ENCODE measurements at places on chromosomes 2 and 18.

GRCh38 chr2:10089565-10090190 lies 9.5 kb upstream of the CYS1 start:
- DNase-seq, result no peak

- peak; percentile 18 for DNase-seq
Measured at GRCh38 chr2:85308896-85309555, 18.8 kb downstream of the TGOLN2 start.

- DNase-seq, result peak; percentile 51
Measured at GRCh38 chr2:76998704-76999103, 523.5 kb downstream of the LRRTM4 start.

GRCh38 chr2:102103992-102104871 lies 38.3 kb upstream of the IL1R1 start:
- DNase-seq, result peak; percentile 96

GRCh38 chr2:153499439-153499838 lies 20.9 kb upstream of the RPRM start:
- DNase-seq, result no peak

GRCh38 chr2:223735659-223736244 lies 101.6 kb downstream of the AP1S3 start:
- DNase-seq, result peak; percentile 99

GRCh38 chr18:52402814-52403213 lies 62.8 kb downstream of the DCC start:
- DNase-seq, result no peak

GRCh38 chr2:32427672-32428610 lies 71.1 kb downstream of the BIRC6 start:
- no peak for DNase-seq

- DNase-seq, result no peak
Measured at GRCh38 chr2:216300906-216301305, 71.4 kb downstream of the MARCHF4 start.

- peak; percentile 49 for DNase-seq
Measured at GRCh38 chr2:60565472-60565871, 12.0 kb upstream of the BCL11A start.

- DNase-seq, result peak; percentile 7
Measured at GRCh38 chr18:58132595-58133261, 88.7 kb downstream of the NEDD4L start.

- DNase-seq, result no peak
Measured at GRCh38 chr2:217913436-217913835, 89.4 kb downstream of the TNS1 start.

DNA sequence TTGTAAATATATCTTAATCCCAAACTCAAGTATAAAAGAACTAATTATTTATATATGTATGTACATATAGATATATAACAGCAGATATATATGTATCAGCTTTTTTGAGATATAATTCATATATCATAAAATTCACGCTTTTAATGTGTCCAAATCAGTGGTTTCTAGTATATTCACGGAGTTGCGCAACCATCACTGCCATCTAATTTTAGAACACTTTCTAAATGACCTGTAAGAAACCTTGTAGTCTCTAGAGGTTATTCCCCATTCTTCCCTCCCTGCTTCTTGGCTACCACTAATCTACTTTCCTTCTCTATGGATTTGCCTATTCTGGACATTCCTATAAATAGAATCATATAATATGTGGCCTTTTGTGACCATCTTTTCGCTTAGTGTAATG lies 163.5 kb upstream of the TCF4 start:
- no peak for DNase-seq

DNA sequence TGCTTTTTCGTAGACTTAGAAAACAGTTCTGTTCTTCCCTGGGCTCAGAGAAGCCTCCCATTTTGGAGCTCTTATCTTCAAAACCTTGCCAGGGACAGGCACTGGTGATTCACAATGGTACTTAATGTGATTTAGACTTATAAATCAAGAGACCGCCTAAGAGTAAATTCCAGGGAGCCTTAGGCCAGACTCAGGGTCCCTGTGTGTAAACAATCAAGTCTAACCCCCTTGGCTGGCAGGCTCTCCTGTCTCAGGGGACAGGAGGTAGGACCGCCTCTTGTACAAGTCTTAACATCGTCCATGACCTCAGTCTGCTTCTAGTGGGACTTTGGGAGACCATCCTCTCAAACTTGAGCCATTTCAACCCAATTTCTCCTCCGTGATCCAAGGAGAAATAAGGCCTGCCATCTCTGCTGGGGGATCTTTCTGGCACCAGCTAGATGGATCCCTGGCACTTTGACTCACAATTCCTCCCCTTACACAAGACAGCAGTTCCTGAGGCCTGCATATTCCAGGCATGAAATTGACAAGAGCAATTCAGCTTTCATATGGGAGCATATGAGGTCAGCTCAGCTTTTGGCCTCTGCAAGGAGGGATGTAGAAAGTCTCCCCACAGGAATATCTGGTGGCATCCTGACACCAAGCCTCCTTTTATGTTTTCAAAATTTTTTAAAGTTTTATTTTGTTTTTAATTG lies 487.0 kb downstream of the TNS1 start:
- no peak for DNase-seq

DNA sequence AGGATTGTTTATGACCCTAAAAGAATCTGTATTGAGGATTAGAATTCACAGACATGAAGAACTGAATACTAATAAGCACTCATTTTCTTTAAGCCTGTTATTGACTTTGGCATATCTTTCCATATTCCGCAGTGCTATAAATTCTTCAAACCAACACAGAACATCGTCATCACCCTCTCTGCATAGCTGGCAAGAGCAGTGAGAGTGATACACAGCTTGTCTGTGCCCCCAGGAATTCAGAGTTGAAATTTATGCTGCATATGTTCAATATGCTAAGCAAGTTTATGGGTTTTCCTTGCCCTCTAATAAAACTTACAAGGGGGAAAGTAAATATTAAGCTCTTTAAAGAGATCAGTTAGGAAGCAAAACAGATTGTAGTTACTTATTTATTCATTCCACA lies 32.7 kb downstream of the CTLA4 start:
- DNase-seq, result no peak

DNA sequence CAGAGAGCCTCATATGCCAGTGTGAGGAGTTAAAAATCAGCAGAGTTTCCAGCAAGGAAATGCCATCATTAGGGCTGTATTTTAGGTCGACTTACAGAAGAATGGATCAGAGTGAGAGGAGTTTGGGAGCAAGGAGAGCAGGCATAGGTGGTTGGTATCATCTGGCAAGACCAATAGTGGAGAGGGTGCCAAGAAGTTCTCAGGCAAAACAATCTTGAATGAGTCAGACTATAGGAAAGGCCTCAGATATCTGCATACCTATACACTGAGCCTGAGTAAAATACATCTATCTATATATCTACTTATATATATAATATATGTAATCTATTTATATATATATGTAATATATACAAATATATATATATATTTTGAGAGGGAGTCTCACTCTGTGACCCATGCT lies 57.3 kb downstream of the TMEFF2 start:
- no peak for DNase-seq

- DNase-seq, result no peak
Measured at GRCh38 chr2:129901754-129902415, 77.6 kb upstream of the RAB6C start.

DNA sequence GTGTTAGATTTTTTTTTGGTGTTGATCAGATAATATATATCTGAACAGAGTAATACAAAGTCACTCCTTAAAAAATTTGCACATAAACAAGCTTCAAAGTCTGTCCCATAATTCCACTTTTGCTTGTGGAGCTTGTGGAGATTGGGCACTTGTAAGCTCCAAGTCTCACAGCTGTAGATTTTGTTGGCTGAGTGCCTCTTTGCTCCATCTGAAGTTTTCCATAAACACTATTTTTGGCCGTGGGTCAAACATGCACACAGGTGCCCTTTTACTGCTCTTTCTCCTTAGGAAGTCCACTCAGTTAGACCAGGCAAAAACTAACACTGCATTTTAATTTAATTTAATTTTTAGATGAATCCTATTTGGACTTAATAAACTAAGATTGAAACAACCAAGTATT lies 3.6 kb upstream of the KCNJ13 start:
- no peak for DNase-seq

DNA sequence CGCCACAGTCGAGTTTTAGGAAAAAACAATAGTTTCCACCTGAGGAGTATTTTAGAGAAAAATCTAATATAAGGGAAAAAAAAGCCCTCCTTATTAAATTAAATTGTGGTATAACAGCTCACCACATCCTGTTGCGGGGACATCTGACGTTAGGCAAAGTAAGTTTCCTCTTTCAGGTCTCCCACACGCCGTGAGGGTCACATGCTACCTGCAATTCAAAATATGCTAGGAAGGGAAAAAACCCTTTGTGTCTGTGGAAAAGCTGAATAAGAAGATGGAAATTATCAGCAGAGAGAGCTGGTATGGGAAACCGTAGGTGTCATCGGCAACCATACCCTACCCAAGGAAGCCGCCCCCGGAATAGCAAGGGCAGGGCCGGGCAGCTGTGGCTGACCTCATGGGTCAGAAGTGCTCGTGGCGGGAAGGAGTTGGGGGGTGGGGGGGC lies 128.0 kb downstream of the NFATC1 start:
- peak; percentile 6 for DNase-seq

- DNase-seq, result no peak
Measured at GRCh38 chr2:23867449-23867848, 59.5 kb downstream of the ATAD2B start.

DNA sequence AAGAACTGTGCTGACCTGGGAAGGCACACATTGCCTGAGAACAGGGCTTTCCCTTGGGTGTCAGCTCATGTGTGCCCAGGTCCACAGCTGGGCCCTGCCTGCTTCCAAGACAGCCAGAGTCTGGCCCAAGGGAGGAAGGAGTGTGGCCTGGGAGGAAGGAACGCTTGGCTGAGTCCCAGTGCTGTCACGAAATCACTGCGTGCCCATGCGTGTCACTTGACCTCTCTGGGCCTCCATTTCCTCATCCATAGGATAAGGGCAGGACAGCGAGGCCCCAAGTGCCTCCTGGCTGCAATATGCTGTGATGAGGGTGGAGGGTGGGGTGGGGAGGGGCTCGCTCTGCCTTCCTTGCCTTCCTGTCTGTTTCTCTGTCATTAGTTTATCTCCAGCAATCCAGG lies 642 bp upstream of the KCNK3 start:
- no peak for DNase-seq

GRCh38 chr18:48678237-48679115 lies 139.6 kb downstream of the CTIF start:
- DNase-seq, result no peak

DNA sequence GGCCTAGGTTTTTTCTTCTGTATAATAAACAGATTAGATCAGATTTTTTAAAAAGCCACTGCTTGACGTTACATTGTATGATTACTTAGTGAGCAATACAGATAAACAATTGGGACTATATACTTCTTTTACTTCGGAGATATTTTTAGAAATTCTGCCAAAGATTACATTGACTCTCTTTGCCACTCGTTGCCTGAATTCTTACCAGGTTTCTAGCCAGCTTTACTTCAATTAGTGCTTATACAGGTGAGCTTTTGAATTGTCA lies 156.6 kb downstream of the HAUS1 start:
- no peak for DNase-seq
